ENCODE measurements at places on chromosomes 6 and 20. TPM values are rescaled to one million over a fixed set of nuclear protein-coding genes. Genes with fewer than 3 reads are reported as not detected.

DNA sequence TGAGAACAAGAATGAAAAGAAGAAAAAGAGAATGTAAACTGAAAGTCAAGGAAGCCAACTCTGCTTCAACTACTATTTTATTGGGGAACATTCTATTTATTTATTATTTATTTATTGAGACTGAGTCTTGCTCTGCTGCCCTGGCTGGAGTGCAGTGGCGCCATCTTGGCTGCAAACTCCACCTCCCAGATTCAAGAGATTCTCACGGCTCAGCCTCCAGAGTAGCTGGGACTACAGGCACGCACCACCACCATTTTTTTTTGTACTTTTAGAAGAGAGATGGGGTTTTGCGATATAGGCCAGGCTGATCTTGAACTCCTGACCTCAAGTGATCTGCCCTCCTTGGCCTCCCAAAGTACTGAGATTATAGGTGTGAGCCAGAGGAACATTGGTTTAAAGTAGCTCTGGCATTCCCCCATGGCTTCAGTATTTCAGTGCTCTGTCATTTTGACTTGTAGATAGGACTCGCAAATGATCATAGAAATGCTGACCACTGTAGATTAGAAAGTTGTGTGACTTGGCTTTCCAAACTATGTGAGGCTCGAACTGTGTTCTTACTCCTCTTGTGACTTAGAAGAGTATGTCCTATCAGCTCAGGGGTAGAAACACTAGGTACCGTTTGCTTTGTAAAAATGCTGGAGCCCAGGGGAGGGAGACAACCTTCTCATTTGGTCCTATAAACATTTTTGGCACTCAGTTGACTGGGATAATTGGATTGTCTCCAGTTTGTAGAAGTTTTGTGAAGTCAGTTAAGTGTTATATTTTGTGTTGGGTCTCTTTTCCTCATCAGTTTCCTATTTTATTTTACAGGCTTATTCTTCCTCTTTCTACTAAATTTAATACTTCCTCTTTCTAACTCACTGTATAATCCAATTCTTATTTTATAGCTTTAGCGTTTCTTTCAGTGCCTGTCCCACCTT, 544.9 kb upstream of the CITED2 start:
- H3K36me3 ChIP-seq, result no peaks in the 10 kb centered on the region
- H3K4me1 ChIP-seq, result no peaks in the 10 kb centered on the region
- H3K27ac ChIP-seq, result no peak overlapping the region
- no peaks in the 10 kb centered on the region for H3K27me3 ChIP-seq
- H3K4me3 ChIP-seq, result no peak overlapping the region

- DNase-seq, result no peak
- H3K27me3 ChIP-seq, result no peaks in the 10 kb centered on the region
- no peaks in the 10 kb centered on the region for H3K4me1 ChIP-seq
- no peak overlapping the region for H3K27ac ChIP-seq
- no peaks in the 10 kb centered on the region for H3K36me3 ChIP-seq
These were observed 103.6 kb downstream of the DNAH8 start for GRCh38 chr6:38818691-38819090.

DNA sequence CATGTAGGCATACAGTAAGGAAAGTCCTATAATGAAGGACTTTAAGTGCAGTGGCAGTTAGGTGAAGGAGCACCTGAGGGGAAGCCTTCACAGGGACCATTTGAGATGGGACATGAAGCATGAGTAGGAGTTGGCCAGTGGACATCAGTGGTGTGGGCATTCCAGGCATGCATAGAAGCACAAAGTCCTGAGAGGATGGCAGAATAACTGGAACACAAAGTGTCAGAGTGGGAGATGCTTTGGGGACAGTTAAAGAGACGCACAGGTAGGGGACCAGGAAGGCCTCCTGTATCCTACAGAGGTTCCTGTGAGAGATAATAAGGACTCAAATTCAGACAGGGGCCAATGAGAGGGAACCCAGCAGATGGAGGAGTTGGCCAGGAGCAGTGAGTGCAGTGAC, 26.4 kb upstream of the EFHC1 start:
- no peak for DNase-seq
- no peaks in the 10 kb centered on the region for H3K27me3 ChIP-seq
- no peak overlapping the region for H3K4me3 ChIP-seq
- H3K4me1 ChIP-seq, result peaks cover 4% of the 10 kb centered on the region
- no peak overlapping the region for H3K27ac ChIP-seq
- no peaks in the 10 kb centered on the region for H3K36me3 ChIP-seq

Gene HEBP2
- 41.0 TPM for total RNA-seq

Gene C2
- 3.5 TPM for total RNA-seq
